AG08396 (cell line): ENCODE measurements at places on chromosomes 7 and 10.

- DNase-seq, result no peak
These were observed 56.6 kb upstream of the RAB18 start for GRCh38 chr10:27447540-27447939.

DNA sequence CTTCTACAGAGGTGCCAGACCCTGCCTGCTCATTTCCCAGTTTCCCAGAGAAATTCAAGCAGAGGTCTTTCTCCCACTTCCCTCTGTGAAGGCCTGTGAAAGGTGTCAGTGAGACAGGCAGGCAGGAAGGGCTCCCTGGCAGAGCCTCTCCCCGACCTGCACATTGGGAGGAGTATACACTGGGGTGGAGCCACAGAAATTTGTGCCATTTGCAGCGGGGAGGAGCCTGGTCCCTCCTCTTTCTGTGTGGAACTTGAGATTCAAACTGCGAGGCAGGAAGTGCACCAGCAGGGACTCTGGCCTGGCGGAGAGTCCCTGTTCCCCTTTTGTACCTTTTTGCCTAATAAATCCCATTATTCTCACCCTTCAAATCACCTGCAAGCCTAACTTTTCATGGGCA is 54.6 kb upstream of the OPN4 start:
- no peak for DNase-seq

DNA sequence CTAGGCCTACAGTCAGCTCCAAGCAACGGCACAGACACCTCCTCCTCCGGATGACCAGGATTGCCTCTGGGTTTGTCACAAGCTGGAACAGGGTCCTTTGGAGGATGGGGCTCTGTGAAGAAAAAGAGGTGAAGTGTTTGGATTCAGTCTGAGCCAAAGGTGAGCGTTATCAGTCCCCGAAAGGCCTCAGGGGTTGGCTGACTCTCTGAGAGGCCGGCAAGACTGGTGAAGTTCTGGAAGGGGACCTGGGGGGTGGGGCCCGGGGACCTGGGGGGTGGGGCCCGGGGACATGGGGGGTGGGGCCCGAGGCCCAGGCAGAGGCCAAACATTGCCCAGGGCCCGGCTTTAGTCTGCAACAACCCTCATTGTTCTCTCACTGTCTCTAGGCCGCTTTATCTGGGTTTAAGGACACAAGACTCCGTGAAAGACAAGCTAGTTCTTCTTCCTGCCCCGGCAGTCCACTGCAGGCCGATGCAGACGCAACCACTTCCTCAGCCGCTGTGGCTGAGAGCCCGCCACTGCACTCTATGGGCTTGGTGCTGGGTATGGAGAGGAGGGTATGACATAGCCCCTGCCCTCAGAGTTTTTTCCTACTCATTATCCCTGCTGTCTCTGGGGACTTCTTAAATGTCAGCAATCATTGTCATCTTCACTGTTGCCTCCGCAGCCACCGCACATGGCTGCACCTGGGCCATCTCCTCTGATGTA is 27.4 kb upstream of the PSAP start:
- DNase-seq, result no peak

GRCh38 chr7:15085366-15085765 is 182.8 kb upstream of the DGKB start:
- no peak for DNase-seq

- no peak for DNase-seq
These were observed 22.7 kb downstream of the ZMIZ2 start for GRCh38 chr7:44771358-44771757.

DNA sequence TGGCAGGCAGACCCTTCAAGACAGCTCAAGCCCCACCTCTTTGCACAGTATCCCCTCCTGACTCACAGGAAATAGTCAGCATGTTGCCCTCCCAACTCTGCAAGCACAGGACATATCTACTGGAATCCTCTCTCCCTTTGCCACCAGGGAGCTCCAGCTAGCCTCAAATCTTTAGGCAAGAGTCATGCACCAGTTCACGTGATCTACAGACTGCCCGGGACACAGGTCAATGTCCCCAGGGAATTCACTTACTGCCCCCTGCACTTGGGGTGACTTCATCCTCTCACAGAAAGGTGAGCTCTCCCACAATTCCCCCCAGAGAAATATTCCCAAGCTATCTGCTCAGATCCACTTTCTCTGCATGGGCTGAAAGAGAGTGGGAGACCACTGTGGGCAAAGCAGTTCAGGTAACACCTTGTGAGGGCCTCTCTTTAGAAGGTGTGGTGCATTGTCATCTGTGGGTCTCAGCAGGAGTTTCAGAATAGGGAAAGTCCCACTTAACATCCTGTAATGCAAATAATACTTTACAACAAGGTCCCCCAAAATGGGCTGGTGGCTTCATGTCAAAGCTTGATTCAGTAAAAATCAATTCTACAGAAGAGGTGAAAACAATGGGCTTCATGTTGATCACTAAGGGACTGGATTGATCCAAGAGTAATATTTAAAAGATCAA is 129.9 kb downstream of the NOC3L start:
- no peak for DNase-seq

GRCh38 chr7:13615679-13616078 is 373.8 kb downstream of the ETV1 start:
- no peak for DNase-seq

DNA sequence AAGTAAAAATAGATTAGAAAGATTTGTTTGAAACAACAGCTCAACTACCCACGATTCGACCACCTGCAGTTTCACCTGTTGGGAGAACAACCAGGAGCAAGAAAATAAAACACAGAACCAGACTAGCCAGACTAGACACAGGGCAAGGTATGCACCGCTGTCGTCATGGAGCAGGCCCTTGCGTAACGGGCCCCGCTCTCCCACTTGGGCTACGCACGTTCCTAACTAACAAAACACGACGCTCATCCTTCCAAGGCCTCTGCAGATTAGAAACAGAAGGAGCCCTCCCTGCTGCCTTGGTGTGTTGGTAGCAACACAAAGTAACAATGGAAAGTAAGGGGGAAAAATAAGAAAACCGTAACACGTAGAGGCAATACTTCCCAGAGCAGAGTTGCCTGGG is 45.1 kb upstream of the ELMO1 start:
- DNase-seq, result no peak
